ENCODE measurements at places on chromosomes 7 and 10.

DNA sequence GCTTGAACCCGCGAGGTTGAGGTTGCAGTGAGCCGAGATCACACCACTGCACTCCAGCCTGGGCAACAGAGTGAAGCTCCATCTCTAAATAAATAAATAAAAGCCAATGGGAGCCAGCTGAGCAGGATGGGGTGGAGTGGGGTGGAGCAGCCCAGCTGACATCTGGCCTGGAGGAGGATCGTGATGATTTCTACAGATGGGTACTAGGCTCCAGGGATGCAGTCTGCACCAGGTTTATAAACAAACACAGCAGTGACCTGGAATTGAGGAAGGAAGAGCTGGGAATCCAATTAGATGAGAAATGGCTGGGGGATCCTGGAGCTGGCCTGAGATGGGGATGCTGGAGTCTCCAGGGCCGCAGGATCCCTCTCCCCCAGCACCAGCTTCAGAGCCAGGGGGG lies 7.3 kb upstream of the GRIFIN start:
- no peak for DNase-seq

DNA sequence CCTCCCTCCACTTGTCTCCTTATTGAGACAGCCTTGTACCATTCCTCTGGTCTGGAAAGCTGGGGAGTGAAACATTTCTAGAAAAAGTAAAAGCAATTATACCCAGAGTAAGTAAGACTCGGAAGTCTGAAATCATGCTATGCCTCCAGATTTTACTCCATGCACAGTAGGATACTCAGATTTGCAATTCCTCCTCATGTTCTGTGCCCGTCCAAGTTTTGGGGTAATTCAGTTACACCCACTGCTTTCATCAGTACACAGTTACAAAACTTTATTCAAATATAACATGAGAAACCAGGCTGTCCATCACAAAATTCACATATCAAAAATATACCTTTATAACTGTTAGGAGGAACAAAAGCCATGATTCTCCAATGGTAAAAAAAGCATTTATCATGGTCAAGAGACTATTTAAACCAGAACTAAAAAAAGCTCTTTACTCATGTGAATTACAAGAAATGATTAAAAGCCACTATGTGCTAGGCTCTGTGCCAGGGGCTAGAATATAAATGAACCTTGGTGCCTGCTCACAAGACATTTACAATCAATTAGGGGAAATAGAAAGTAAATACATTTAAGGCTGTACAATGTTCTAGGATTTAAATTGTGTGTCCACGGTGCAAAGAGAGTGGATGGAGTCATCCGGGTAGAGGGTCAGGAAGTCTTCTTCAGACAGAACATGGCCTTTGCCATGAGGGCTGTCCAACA lies 320.2 kb downstream of the ELMO1 start:
- DNase-seq: no peak

DNA sequence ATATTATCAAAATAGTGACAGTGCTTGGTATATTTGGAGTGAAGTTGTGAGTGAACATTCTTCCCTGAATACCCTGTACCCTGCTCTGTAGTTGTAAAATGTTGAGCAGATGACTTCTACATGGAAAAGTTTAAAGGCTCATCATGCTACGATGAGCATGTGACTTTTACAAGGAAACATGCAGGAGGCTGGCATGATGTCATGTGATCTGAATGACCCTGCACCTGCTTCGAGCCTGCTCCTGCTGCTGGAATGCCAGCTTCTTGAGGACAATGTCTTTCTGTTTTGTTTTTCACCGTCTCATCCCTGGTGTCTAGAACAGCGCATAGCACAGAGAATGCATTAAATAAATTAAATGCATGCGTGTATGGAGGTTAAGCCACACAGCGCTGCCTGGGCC lies 5.4 kb upstream of the INPP5A start:
- DNase-seq: no peak

GRCh38 chr10:103739039-103739764 lies 116.2 kb downstream of the SH3PXD2A start:
- no peak for DNase-seq

DNA sequence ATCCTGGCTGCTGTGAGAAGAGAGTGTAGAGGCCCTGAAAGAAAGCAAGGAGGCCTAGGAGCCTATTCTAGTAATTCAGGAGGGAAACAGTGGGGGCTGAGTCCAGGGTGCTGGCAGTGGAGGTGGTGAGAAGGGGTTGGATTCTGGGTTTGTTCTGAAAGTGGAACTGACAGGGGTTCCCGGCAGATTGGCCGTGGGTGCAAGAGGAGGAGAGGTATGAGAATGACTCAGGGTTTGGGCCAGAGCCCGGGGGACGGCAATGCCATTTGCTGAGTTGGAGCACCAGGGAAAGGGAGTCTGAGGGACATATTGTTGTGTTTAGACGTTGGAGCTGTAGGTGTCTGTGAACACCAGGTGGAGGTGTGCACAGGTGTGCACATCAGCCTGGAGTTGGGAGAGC lies 38.5 kb downstream of the NPTX2 start:
- no peak for DNase-seq

- DNase-seq: no peak
Observed at GRCh38 chr7:24548390-24548789, 24.9 kb upstream of the PALS2 start.

DNA sequence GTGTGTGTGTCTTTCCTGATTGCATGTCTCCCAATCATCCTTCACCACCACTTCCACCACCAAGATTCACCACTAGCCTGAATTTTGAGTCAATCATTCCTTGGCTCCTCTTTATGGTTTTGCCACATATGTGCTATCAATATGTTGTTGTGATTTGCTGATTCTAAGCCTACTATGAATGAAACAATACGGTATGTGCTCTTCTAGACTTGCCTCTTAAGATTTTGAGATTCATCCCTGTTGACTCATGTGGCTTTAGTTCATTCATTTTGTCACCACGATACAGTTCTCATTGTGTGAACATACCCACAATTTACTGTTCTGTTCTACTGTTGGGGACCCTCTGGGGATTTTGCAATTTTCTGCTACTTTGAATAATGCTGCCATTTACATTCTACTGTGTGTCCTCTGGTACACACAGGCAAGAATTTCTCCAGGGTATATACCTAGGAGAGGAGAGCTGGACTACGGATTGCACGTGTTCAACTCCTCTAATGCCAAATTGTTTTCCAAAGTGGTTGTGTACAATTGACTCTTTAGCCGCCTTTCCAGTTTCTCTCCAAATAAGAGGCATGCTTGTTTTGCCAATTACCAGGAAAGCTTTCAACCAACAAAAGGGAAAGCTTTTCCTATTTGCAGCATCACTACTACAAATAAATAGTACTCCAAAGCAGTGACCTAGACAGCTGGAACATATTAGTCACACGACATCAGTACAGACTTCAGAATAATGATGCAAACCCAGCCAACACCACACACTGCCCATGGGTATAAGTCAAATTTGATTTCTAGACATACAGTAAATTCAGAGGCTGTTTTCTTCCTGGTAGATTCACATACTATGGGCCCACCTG lies 30.0 kb downstream of the SGMS1 start:
- no peak for DNase-seq

DNA sequence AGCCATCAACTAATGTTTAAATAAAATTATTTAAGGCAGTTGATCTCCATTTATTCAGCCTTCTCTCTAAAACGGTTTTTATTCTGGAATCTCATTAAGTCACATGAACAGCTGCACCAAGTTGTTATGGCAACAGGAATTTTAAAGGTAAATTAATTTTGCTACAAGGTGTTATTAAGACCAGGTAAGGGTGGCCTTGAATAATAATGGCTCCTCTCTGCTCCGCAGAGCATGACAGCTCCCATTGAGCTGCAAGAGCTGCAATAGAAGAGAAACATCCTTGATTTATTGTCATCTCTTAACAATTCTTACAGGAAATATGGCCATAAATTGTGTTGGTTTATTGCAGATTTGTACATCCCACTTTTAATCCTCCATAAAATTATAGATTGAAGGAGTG lies 165.8 kb downstream of the KLF6 start:
- no peak for DNase-seq

DNA sequence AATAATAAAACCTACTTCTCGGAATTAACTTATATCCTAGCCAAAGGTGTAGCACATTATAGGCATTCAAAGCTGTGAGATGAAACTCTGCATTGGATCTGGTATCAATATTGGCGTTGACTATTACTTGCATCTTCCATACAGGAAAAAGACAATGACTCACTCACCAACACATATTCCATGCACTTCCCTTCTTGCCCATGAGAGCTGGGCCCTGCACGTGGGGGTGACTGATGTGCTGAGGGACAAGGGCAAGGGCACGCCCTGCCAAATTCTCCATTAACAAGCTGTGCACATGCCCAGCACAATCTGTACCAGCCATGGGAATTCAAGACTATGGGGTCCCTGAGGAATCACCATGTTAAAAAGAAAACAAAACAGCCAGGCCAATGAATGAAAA lies 188.1 kb upstream of the PDE1C start:
- DNase-seq: peak; percentile 30

- DNase-seq: peak; percentile 25
Observed at GRCh38 chr10:73858750-73859427, 15.5 kb downstream of the CAMK2G start.

DNA sequence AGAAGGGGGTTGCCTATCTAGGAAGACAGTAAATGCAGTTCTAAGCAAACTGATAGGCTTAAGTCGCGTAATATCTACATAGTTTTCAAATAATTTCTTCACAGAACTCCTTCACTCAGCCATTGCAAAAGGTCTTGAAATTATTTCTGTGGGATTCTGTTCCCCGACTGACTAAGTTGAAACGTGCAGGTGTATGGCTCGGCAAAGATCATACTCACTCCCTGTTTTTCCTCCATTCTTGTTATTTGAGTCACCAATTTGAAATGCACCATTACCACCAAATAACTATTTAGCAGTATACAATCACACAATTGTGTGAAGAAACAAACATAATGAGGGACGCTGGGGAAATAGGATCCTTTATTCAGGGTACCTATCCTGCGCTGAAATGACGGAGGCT lies 771.1 kb downstream of the GATA3 start:
- DNase-seq: no peak

- DNase-seq: no peak
Observed at GRCh38 chr10:106086391-106086790, 1078.1 kb downstream of the SORCS1 start.

DNA sequence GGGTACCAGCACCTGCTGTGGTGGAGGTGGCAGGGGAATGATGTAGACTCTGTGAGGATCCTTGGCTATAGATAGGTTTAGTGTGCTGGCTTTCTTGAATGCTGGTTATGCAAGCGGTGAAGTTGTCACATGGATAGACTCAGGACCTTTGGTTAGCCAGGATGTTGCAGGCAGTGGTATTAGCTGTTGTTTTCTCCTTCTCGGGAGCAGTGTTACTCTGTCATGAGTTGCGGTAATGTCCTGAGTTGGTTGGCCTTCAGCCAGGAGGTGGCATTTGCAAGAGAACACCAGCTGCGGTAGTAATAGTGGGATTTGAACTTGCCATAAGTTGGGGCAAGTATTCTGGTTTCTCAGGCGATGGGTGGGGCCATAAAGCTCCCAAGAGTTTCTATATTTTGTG lies 10.8 kb downstream of the AGK start:
- no peak for DNase-seq

DNA sequence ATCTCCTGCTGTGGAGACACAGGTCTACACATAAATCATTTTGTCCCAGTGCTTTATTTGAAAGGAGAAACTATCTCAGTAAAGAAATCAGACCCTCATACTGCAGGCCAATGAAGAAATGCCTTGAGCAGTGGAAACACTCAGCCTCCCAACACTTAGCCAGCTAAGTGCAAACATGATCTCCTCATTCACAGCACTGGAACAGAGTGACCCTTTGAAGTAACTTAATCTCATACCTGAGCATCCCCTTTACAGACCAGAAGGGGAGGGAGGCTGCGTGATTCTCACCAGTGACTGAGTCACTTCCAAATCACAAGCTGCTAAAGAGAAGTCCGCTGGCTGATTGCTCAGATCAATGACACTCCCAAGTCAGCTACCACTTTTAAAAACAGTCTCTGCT lies 4.5 kb downstream of the CHST15 start:
- DNase-seq: no peak

DNA sequence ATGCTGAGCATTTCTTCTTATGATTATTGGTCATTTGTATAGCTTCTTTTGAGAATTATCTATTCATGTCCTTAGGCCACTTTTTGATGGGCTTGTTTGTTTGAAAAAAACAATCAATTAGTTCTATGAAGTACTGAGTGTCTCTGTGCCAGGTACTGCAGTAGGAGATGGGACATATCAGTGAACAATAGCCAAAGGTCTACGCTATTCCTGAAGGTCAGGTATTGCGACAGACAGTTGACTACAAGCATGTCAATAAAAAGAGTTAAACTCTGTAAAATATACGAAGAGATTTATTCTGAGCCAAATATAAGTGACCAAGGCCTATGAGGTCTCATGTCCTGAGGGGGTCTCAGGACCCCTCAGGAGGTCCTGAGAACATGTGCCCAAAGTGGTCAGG lies 122.1 kb upstream of the NFE2L3 start:
- DNase-seq: no peak

- no peak for DNase-seq
Observed at GRCh38 chr7:115086146-115086841, 164.4 kb downstream of the MDFIC start.

Data from suppressor macrophage (primary cell).